PC-3 (cell line): ENCODE measurements at places on chromosomes 3 and 15.

- DNase-seq = no peak
Measured at GRCh38 chr15:77479015-77479414, 58.3 kb downstream of the HMG20A start.

- no peak for DNase-seq
Measured at GRCh38 chr15:72169921-72170611, 27.5 kb downstream of the GRAMD2A start.

GRCh38 chr15:92576597-92577200 lies 78.9 kb downstream of the FAM174B start:
- DNase-seq = no peak

GRCh38 chr3:55423782-55424181 lies 63.3 kb downstream of the WNT5A start:
- no peak for DNase-seq

DNA sequence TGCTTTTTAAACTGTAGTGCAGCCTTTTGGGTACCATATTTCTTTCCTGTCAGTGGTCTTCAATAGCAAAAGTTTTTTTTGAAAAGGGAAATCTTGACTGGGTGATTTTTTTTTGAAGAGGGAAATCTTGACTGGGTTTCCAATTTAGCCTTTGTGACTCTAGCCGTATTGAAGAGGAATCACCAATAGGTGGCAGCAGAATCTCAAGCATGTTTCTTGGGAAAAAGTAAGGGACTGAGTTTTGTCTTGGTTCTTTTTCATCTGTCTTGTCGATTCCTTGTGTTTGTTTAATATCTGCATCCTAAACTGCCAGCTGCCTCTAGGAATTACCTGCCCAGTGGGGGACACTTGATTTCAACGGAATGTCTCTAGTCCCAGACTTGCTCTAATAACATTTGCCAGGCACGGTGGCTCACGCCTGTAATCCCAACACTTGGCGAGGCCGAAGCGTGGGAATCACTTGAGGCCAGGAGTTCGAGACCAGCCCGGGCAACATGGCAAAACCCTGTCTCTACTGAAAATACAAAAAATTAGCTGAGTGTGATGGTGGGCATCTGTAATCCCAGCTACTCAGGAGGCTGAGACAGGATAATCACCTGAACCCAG lies 89.2 kb downstream of the RBPMS2 start:
- DNase-seq = peak; percentile 65

GRCh38 chr15:64845183-64845611 lies 3.5 kb downstream of the PLEKHO2 start:
- DNase-seq = no peak

GRCh38 chr3:135759651-135760050 lies 205.9 kb upstream of the PPP2R3A start:
- no peak for DNase-seq

- DNase-seq = no peak
Measured at GRCh38 chr15:80494756-80495155, 90.6 kb downstream of the ARNT2 start.

- DNase-seq = peak; percentile 58
Measured at GRCh38 chr3:50166620-50167019, 11.5 kb downstream of the SEMA3F start.

DNA sequence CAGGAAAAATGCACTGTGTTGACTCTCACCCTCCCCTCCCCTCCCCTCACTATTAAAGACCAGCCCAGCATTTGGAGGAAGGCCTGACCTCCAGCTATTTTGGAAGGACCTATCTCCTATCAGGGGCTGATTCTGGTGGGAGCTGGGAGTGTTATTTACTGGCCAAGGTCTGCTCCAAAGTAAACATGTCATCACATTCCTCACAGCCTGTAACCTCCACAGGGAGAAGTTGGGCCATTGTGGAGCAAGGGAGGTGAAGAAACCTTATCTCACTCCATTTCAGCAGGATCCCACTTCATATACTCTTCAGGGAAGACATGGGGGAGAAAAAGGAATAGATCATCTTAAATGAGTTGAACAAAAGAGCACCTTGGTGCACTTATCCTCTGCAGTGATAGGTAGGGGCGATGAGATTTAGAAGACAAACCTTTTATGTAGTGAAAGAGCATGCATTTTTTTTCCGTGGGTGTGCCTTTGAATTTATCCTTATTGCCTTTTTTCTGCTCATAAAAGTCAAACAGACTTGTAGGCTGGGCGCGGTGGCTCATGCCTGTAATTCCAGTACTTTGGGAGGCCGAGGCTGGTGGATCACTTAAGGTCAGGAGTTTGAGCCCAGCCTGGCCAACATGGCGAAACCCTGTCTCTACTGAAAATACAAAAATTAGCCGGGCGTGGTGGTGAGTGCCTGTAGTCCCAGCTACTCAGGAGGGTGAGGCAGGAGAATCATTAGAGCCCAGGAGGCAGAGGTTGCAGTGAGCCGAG lies 15.6 kb upstream of the FLNB start:
- no peak for DNase-seq

- no peak for DNase-seq
Measured at GRCh38 chr15:60626051-60626450, 147.1 kb upstream of the ICE2 start.

DNA sequence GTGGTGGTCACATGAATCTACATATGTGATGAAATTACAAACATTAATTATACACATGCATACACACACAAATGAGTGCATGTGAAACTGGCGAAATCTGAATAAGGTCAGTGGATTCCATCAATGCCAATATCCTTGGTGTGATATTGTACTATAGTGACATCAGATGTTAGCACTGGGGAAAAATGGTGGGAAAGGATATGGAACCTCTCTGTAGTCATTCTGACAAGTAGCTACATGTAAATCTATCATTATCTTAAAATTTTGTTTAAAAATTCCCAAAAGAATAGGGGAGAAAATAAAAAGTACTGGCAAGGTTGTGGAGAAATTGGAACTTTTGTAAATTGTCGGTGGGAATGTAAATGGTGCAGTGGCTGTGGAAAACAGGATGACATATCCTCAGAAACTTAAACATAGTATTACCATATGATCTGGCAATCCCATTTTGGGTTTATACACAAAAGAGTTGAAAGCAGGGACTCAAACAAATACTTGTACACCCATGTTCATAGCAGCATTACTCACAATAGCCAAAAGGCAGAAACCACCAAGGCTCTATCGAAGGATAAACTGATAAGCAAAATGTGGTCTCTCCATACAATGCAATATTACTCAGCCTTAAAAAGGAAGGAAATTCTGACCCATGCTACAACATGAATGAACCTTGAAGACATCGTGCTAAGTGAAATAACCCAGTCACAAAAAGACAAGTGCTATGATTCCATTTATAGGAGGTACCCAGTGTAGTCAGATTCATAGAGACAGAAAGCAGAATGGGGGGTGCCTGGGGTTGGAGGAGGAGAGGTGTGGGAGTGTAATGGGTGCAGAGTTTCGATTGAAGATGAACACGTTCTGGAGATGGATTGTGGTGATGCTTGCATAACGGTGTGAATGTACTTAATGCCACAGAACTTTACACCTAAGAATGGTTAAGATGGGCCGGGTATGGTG lies 25.3 kb upstream of the HRH1 start:
- DNase-seq = no peak

- DNase-seq = no peak
Measured at GRCh38 chr15:85430406-85431204, 50.2 kb downstream of the AKAP13 start.

- peak; percentile 64 for DNase-seq
Measured at GRCh38 chr3:49476563-49476962, 6.5 kb downstream of the DAG1 start.

DNA sequence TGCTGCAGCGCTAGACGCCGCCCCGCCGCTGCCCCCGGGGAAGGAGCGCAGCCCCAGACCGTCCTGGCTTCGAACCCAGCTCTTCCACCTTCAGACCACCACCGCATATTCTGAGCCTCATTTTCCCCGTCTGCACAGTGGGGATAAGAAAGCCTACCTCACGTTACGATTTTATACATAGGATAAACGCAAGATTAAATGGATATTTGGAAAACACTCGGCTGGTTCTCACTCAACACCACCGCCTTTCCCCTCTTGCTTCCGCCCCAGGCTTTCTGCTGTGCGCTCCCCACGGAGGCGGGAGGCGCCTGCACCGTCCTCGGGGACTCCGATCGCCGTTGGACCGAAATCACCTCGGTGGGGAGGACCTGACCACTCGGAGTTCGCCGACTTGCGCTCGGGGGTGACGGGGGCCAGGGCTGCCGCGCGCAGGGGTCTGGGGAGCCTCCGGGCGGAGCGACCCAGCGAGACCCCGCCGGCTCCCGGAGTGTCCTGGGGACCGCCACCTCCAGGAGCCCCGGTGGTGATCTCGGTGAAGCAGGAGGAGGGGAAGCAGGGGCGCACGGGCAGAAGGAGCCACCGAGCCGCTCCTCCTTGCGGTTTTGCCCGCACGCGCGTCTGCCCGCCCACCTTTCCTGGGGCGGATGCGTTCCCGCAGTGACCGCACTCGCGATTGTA lies 4.0 kb downstream of the FBXL22 start:
- no peak for DNase-seq

DNA sequence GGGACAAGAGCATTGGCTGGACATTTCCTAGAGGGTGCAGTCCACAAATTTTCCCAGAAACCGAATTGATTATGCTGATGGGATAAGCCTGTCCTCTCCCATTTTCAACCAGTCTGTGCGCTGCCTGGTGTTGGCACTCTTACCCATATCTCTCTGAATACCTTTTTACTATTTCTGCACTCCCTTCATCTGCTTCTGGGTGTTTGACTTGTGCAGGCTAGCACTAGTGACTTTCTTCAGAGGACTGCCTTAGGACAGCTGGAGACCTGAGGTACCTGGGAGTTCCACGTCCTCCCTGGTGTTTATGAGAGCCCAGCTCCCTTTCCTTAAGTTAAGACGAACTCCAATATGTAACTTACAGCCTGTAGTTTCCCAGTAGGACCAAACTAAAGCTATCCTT lies 50.2 kb downstream of the RBMS3 start:
- no peak for DNase-seq

DNA sequence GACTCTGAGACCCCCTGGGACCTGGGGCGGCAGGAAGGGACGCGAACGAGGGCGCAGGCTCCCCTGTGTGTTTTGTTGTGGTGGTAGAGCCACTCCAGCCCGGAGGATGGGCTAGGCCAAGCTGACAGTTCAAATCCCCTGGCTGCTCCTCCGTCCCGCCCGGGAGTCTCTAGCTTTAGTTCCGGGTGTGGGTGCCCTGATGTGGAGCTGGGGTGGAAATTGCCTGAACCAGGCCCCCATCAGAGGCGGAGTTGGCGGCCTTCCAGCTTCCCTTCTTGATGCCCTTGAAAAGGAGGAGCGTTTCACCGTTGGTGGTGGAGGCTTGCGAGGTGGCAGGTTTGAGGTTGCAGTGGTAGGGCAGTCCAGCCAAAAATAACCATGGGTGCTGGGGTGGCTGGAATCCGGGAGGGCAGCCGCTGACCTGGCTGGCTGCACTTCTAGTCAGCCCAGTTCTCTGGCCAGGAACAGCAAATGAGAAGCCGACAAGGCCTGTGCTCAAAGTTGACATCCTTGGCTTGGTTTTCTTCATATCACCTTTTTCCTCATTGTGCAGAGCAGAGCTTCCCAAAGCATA lies 817 bp downstream of the CLK3 start:
- peak; percentile 45 for DNase-seq

DNA sequence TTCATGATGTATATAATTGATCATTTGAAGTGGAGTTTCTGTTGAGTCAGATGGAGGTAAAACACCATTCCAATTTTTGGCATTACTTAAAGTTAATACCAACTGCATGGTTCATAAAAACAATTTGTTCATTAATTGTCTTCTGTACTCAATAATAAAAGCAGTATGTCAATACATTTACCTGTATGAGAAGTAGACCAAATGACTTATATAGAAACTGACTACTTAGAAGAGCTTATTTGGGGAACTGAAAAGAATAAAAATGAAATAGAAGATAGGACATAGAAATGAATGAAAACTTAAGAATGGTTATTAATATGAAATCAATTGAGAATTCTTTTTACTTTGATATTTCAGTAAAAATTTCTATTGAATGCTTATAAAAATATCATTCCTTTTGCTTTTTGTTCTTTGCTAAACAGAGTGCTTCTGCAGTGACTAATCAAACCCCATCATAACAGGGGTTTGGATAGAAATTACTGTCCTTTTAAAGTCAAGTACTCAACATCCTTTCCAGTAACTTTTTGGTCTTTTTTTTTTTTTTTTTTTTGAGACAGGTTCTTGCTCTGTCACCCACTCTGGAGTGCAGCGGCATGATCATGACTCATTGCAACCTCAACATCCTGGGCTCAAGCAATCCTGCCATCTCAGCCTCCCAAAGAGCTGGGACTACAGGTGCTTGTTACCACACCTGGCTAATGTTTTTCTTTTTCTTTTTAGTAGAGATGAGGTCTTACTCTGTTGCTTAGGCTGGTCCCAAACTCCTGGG lies 6.5 kb upstream of the CRYBG3 start:
- DNase-seq = peak; percentile 82

- DNase-seq = no peak
Measured at GRCh38 chr15:66955001-66955516, 110.3 kb upstream of the SMAD3 start.

DNA sequence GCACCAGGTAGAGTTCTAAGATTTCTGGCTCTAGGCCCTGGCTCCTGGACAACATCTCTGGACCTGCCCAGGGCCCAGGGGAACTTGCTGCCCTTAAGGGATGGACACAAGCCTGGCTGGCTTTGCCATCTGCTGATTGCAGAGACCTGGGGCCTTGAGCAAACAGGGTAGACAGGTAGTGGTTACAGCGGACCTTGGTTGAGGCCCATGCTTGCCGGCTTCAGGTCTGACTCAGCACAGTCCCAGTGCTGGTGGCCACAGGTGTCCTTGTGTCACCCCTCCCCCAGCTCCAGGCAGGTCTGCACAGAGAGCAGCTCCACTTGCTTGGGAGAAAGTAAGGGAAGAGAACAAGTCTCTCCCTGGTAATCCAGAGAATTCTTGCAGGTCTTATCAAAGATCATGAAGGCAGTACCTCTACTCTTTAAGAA lies 15.9 kb upstream of the ACTL6A start:
- peak; percentile 34 for DNase-seq

DNA sequence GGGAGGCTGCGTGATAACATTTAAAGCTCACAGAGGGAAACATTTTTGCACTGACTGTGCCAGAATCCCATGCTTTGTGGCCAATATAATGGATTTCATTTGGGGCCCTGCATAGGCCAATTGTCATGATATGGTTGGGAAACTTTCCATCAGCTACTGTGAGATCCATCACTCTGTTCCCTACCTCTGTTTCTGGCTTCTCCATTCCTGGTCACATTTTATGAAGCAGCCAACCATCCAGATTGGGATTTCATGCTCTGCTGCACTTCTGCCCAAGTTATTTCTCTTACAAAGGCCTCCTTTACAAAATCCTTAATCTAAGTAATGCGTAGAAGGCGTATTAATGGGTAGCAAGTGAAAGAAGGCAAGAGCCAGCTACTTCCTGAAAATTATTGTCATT lies 221.1 kb downstream of the LRTM1 start:
- DNase-seq = no peak

DNA sequence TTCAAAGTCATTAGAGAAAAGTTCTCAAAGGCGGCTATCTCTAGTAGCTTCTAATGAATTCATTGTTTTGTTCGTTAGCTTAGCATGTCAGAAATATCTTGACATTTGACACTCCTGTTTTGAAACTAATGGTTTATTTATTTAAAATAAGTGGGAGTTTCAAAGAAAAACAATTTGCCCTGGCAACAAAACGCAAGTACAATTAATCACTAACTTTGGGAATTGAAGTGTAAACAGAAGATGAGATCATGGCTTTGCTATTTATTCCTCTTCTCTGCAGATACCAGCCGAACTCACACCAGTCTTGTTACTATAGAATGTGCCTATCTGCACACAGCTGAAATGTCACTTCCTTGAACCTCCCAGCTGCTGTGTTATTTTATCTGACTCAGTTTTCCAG lies 27.5 kb downstream of the MASP1 start:
- peak; percentile 80 for DNase-seq

GRCh38 chr15:41494190-41494921 lies 682 bp downstream of the ITPKA start:
- DNase-seq = peak; percentile 31
